ENCODE measurements at places on chromosomes 2 and 18.

- peak; percentile 65 for DNase-seq
Measured at GRCh38 chr2:75403991-75404428, 156.7 kb downstream of the EVA1A start.

GRCh38 chr2:85584354-85584856 lies at the start of gene VAMP5:
TSS of gene VAMP5 (plus strand) at chr2:85584431. CDS start at chr2:85584491, 60 bp downstream.
- DNase-seq: peak; percentile 80

DNA sequence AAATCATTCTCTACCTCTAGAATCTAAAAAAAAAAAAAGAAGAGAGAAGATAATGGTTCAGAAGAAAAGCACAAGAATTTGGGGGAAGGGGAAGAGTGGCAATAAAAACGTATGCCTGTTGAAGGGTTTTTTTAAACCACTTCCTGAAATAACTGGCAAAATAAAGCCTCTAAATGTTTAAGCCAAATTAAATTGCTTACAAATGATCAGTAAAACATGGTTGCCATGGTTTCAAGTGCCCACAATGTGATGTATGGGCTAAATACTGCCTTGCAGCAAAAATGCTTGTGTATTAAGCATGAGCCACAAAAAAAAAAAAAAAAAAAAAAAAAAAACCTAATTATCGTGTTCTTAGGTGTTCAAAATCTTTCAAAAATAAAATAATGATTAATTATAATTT lies 60.8 kb downstream of the RBM43 start:
- DNase-seq: no peak

DNA sequence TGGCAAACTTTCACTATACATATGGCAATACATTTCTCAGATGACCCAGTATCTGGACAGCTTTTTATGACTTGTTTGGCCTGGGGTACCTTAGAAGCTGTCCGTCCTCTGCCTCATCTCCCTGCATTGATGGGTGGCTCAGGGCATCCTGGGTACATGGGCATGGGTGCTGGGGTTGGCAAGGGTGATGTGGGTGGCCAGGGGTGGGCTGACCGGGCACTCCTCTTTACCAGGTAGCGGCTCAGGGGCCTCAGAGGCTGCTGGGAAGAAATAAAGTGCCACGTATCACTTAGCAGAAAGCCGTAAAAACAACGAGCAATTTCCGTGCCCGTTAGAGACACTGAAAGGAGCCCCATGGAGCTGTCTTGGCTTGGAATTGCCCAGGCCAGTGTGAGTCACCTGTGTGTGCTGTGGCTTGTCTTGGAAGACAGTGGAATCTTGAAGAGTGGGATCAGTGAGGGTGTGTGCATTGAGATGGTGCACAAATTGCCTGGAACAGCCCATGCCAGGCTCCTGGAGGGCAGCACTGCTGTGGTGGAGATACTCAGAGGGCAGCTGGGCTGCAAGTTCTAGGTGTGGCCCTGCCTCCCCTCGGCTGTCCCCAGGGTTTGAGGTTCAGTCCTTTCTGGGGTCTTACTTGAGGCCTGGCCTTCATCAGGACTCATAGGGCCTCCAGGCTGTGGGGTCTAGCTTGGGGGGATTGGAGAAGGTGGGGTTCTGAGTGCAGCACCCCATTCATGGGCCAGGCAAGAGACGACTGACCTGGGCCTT lies 88.8 kb downstream of the FHOD3 start:
- no peak for DNase-seq

GRCh38 chr18:75041586-75041985 lies 167.4 kb downstream of the PTGR3 start:
- peak; percentile 38 for DNase-seq

GRCh38 chr2:54652540-54652939 lies 70.9 kb upstream of the EML6 start:
- no peak for DNase-seq

DNA sequence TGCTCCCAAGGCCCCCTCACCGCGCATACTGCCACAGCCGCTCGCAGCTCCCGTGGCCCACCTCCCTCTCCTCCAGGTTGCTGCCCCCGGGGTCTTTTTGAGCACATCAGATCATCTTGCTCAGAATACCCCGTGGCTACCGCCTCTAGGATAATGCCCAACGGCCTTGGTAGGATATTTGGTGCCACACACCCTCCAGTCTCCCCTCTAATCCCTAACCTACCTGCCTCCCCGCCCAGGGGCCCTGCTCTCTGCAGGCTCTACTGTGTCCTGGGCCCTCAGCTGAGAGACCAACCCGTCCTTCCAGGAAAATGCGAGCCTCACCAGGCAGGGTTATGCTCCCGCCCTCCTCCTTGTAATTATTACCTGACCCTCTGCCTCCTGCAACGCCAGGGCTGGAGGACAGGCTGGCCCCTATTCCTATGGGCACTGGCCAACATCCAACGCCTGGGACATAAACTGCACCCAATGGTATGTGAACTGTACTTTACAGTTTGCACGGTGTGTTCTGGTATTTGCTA lies 1.5 kb upstream of the MTCL1 start:
- no peak for DNase-seq

GRCh38 chr2:59540864-59541263 lies 1012.6 kb downstream of the BCL11A start:
- no peak for DNase-seq

- peak; percentile 20 for DNase-seq
Measured at GRCh38 chr18:75257605-75258004, 47.0 kb downstream of the TSHZ1 start.

- DNase-seq: no peak
Measured at GRCh38 chr2:106572541-106573450, 85.6 kb downstream of the CD8B2 start.

- no peak for DNase-seq
Measured at GRCh38 chr2:225137971-225138370, 95.7 kb upstream of the DOCK10 start.

Measured in AG20443 (cell line).